ENCODE measurements at places on chromosomes 7 and 10.

DNA sequence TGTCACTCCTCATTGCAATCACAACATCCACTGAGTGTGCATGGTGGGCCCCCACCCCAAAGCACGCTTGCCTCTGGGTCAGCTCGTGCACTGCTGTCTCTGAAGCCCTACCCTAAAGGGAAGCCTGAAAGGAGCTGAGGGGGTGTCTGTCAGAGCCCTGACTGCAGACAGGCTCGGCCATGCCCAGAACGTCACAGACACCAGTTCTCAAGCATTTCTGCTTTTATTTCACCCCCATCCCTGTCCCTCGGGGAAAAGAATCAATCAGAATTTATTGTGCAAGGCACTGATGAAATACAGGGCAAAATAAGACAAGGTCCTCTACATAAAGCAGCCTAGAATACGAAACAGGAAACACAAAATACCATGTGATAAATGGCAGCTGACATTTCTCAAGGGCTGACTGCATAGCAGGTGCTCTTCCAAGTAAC lies 231.8 kb downstream of the WDR37 start:
- peak; percentile 55 for DNase-seq

DNA sequence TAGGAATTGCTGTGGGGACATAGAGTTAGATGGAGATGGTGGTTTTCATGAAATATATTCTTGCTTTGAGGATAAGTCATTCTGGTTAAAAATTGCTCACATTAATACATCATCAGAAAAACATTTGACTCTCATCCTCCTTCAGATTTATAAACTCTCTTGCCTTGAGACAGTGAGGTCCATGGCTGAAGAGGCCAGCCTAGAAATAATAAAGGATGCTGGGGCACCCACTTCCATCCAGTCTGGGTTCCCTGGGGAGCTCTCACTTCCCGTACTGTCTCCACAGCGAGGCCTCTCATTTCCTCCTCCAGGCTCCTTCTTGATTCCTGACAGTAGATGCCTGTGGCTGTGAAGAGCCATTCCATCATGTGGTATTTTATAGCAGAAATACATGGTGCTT lies 73.3 kb upstream of the PRKG1 start:
- DNase-seq = no peak

DNA sequence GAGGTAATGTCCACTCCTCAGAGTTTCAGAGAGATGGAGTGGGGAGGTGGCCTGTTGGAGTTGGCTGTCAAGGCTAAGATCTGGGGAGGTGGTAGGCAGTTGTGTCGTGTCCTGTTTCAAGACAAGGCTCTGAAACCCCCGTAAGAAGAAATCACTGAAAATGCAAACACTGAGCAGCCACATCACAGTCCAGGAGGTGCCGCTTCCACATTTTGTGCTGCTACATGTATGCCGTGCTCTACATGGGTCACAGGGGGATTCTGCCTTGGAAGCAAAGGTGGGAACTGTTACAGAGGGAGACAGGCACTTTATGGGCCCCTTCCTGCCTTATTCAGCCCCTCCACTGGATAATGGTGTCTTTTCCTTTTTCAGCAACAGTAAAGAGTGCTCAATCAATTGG lies 11.9 kb downstream of the WDR91 start:
- DNase-seq = no peak

DNA sequence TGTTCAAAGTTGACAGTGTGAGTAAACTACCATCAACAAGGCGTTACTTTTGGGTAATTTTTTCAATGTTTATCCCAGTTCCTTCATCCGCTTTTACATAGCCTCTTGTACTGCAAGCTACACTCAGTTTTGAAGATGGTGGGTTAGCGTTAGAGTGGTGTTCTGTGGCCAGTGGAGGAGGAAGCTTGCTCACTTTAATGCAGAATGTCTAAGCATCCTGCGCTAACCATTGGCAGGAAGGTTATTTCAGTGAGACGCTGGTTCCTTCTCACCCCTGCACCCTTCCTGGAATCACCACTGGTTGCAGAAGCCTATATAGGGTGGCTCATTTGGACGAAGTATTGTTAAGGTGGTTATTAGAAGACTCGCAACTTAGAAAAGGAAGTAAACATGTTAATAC lies 159.1 kb downstream of the CELF2 start:
- peak; percentile 52 for DNase-seq

GRCh38 chr7:107530751-107531150 lies 33.0 kb downstream of the COG5 start:
- DNase-seq = peak; percentile 2

GRCh38 chr10:72315054-72315453 lies 39.7 kb downstream of the DNAJB12 start:
- DNase-seq = no peak

GRCh38 chr7:1458683-1459511 lies at the start of gene MICALL2:
MICALL2 (minus strand) TSS chr7:1459470; CDS start chr7:1459326, 144 bp downstream.
- DNase-seq = peak; percentile 89

GRCh38 chr10:34780818-34781380 lies 34.2 kb downstream of the PARD3 start:
- peak; percentile 47 for DNase-seq

- no peak for DNase-seq
Measured at GRCh38 chr10:551373-552252, 137.9 kb downstream of the DIP2C start.

- DNase-seq = no peak
Measured at GRCh38 chr10:33460505-33461294, 126.2 kb upstream of the NRP1 start.

GRCh38 chr10:108112218-108112617 lies 947.7 kb upstream of the SORCS1 start:
- no peak for DNase-seq

- peak; percentile 56 for DNase-seq
Measured at GRCh38 chr7:28626624-28627262, 214.4 kb downstream of the CREB5 start.

DNA sequence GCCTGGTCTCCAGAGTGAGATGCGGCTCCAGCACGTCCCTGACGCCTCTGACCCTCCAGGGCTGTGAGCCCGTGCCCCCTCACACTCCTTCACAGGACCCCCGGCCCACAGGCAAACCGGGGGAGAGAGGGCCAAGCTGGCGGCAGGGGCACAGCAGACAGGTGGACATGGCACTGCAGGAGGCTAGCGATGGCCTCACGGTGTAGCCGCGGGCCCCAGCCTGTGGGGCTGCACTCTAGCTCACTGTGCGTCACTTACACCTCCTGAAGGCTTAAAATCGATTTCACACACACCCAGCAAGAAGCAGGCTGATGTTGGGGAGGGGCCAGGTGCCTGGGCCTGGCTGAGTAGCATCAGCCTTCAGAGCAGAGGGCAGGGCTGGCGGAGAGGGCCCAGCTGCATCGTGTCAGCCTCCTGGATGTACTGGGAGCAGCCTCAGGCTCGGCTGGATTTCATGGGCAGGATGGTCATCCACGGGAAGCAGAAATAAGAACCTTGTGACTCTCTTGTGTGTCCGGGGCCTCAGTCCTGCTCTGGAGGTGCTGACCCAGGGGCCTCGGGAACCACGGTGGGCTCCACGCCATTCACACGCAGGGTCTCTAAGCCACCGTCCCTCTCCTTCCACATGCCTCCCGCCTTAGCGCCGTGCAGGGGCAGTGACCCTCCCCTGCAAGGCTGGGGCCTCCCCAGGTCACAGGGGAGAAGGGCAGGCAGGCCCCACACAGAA lies 19.4 kb upstream of the KNDC1 start:
- DNase-seq = no peak

- DNase-seq = peak; percentile 29
Measured at GRCh38 chr7:142851919-142852318, 3.0 kb upstream of the EPHB6 start.

GRCh38 chr7:66306243-66306642 lies 101.1 kb downstream of the TPST1 start:
- no peak for DNase-seq

DNA sequence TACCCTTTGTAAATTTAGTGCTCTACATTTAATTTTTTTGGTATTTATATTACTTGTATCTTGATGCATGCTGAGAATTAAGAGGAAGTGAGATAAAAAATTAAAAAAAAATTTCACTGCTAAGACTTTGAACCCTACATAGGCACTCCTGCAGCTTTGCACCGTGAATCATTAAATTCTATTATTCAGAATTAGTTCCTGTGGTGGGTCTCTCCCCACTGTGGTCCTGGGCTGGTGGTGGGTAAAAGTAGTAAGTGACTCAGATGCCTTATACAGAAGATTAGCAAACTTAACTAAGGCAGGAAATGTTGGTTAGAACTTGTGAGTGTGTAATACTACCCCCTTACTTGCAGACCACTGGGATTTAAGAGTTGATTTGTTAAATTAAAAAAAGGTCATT lies 72.6 kb downstream of the AP3M1 start:
- peak; percentile 15 for DNase-seq

DNA sequence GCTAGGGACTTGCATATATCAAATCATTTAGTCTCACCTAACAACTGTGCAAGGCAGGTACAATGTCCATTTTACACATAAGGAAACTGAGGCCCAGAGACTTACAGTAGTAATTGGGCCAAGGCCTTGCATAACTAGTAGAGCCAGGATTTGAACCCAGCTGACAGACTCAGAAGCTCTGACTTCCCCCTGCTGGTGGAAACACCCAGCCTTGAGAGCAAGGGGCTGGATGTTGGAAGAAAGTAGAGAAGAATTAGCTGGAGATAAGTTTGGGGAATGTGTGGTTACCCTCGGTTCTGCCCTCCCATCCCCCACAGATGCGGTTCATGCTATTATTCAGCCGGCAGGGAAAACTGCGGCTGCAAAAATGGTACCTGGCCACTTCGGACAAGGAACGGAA lies 2.0 kb downstream of the AP1S1 start:
- DNase-seq = no peak

DNA sequence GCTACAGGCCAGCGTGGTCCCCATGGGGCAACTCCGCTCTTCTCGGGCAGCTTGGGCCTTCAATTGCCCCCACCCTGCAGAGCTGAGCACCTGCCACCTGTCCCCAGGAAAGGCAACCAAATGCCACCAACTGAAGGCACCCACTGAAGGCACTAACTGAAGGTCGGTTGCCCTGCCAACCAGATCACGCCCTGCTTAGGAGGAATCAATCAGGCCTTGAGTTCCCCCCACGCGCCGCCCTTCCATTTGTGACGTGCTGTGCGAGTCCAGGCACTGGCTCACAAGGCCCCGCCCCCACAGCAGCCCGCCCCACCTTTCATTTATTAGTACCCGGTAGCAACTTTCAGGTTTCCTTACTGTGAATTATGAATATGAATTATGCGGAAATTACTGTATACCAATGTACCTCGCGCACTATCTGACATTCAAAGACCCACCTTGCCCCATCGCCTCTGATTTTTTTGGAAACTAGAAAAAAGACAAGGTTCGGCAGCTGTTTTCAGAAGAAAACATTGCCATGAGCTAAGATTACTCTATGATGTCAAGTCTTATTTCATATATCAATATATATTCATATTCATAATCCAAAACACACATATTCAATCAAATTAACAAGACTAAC lies 83.6 kb upstream of the ABI1 start:
- DNase-seq = no peak

GRCh38 chr7:116340943-116341907 lies 130.9 kb downstream of the TES start:
- DNase-seq = peak; percentile 6

GRCh38 chr10:87550741-87551140 lies 46.0 kb downstream of the MINPP1 start:
- DNase-seq = no peak

- peak; percentile 32 for DNase-seq
Measured at GRCh38 chr10:28680358-28680752, 3.0 kb downstream of the BAMBI start.

DNA sequence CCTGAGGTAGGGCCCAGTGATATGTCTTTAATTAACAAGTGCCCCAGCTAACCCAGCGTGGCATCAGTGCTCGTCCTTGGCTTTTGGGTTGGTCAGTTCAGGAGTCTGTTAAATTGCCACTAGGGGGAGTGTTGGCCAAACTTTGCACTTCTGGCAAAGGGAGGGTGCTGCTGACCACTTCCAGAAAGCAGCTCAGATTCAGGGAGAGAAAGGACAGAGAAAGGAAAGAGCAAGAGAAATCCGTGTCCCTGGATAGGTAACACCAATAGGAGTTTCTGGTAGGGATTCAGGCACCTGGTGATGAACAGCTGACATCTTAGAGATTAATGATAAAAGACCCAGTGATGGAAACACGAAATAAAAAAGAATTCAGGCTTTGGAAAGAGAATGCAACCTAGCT lies 243.1 kb upstream of the AOAH start:
- DNase-seq = peak; percentile 80

- no peak for DNase-seq
Measured at GRCh38 chr7:98753989-98754479, 115.8 kb downstream of the TMEM130 start.

GRCh38 chr10:32995066-32995622 lies 37.1 kb upstream of the ITGB1 start:
- no peak for DNase-seq

DNA sequence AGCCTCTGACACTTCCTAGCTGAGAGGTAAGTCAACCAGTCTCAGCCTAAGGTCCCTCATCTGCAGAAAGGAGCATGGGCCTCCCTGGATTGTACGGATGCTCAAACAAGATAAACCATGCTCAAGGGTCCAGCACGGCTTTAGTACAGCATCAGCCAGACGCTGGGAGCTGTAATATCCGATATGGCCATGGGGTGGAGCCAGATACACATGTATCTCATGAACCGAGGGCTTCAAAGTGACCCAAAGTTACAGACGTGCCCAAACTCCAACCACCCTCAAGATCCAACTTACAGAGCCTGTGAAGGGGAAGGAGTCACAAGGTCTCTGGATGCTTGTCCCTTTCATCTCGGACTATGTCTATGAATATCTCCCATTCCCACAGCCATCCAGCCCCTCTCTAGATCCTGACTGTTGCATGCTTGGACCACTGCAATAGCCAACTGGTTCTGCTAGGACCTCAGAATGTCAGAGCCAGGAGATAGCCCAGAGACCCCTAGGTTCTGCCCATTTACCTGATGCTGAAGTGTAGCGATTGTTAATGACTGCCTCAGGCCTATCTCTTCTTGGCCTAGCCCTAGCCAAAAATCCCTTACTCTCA lies 142.4 kb downstream of the SH3PXD2A start:
- DNase-seq = peak; percentile 86

DNA sequence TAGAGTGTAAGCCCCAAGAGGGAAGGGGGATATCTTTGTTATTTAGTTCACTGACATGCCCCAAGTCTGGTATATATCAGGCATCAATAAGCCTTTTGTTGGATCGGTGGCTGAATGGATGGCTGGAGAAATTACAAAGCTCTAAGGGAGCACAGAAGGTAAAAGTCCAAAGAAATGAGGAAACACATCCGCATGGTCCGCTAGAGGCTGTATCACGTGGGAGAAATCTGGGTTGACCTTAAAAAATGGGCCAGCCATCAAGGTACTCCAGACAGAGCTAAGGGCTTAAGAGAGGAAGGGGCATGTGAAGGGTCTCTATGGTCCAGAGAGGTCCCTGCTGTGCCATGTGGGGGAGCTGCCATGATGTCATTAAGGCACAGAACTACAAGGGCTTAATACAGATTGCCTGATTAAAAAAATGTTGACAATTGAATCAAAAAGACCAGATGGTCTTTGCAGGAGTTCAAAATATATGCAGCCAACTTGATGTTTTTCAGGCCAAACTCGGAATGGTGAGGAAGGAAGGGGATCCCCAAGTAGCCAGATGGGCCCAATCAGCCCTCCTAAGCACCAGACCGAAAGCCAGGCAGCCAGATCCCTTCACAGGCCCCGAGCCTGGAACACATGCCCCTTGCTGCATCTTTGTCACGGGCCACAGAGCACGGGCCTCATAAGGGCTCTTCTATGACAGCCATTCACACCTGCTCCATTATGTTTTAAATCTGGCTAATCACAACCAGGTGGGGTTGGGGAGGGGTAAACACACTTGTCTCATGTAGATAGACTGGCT lies 31.9 kb downstream of the SCRN1 start:
- no peak for DNase-seq

- no peak for DNase-seq
Measured at GRCh38 chr7:115701141-115701540, 329.4 kb downstream of the TFEC start.

GRCh38 chr10:110269374-110270318 lies 35.1 kb downstream of the SMNDC1 start:
- peak; percentile 85 for DNase-seq

Data from suppressor macrophage treated with lipopolysaccharide for 4 hours (primary cell).